ENCODE measurements at places on chromosomes 3 and 15. TPM values are rescaled to one million over a fixed set of nuclear protein-coding genes. Genes with fewer than 3 reads are reported as not detected.

EPHA3 gene
- total RNA-seq = 0.71 TPM

RGMA gene
- under 0.01 TPM for total RNA-seq

NIPA2 gene
- 71.8 TPM for total RNA-seq

BNC1 gene
- 8.7 TPM for total RNA-seq

SEMA3G gene
- not detected for total RNA-seq

CTXN2 gene
- total RNA-seq = not detected

GABRG3 gene
- not detected for total RNA-seq

ARL8B gene
- 31.1 TPM for total RNA-seq

TLR9 gene
- not detected for total RNA-seq

GASK1A gene
- total RNA-seq = 1.1 TPM

EAF2 gene
- 1.4 TPM for total RNA-seq

TUBGCP4 gene
- total RNA-seq = 6.1 TPM

SLCO2A1 gene
- 0.18 TPM for total RNA-seq

XCR1 gene
- total RNA-seq = not detected

All from myometrial cell (primary cell).